ENCODE measurements at places on chromosomes 3 and 15.
A peak's percentile ranks its signal among the peaks of the same experiment; 100 is the strongest.

DNA sequence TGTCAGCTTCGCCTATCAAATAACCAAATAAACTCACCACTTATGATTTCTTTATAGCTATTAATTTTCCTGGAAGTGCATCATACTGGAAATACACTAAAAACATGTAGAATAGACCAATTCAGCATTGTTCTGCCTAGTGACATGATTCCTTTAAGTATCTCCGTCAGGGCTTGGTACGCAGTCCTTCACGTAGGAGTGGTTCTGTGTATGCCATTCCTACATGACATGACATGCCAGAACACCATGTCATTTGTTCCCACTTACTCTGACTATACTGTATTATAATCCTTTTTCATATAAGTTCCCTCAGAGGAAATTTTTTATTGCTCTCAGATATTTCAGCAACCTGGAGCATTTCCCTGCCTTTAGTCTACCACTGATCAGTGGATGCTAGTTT lies 230.7 kb upstream of the EPHA3 start:
- DNase-seq: no peak

GRCh38 chr15:71274448-71274798 lies 159.2 kb downstream of the THSD4 start:
- DNase-seq: no peak

GRCh38 chr15:87967951-87968350 lies 288.6 kb downstream of the NTRK3 start:
- no peak for DNase-seq

GRCh38 chr15:58900631-58901030 lies 32.8 kb downstream of the SLTM start:
- DNase-seq: peak; percentile 29

DNA sequence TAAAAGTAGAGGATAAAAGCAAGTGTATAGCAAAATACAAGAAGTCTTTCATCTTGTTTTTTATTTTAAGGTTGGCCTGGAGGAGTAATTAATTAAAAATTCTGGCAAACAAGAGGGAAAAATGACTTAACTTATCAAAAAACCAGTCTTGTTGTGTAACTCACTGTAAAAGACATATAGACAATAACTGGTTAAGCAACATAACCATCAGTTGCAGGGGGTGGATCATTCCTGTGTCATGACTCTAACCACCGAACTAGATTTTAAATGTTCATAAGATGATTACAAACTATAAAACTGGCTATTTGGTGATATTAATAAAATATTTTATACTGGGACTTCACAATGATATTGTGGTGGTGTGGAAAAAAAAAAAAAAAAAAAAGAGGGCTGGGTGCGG lies 130.6 kb downstream of the STAG1 start:
- no peak for DNase-seq

- DNase-seq: no peak
Measured at GRCh38 chr3:48565591-48566400, 2.2 kb upstream of the UCN2 start.

DNA sequence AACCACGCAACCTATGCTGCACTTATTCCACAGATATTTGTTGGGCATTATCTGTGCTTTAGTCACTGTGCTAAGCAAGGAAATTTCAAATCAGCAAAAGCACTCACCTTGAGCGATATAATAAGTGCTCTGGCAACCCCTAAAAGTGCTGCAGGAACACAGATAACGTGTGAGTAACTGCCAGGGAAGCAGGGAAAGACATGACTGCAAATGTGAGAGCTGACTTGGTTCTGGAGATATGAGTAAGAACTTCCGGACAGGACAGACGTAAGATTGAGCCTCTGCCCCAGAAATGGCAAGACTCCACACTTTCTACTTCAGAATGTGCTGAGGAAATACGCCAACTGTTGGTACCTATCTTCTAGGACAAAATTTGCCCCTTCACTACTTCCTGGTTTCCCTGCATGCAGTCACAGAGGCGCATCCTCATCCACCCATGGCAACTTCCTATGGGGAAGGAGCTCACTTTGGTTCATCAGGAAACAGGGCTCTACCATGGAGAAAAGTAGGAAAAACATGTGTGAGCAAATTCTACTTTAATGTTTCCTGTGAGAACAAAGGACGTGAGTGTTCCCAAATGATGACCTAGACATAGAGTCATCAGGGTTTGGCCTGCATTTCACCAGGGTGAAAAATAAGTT lies 41.7 kb downstream of the AQP9 start:
- no peak for DNase-seq

DNA sequence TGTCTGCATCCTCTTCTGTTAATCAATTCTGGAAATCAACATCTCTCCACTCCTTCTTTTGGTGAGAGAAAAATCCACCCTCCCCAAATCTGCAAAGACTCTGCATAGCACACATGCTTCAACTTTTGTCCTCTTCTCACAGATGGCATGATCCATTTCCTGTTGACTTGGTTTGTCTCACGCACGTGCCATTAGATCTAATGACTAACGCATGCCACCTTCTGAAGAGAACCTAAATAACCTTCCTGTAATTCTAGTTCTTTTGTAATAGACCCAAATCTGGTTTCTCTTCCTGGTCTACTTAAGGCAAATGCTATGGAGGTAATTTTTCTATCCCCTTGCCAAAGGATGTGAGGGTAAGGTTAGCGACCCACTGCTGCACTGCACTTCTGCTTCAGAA lies 51.0 kb upstream of the ATOSA start:
- DNase-seq: no peak

GRCh38 chr3:169509780-169510692 lies 153.5 kb downstream of the MECOM start:
- DNase-seq: no peak

DNA sequence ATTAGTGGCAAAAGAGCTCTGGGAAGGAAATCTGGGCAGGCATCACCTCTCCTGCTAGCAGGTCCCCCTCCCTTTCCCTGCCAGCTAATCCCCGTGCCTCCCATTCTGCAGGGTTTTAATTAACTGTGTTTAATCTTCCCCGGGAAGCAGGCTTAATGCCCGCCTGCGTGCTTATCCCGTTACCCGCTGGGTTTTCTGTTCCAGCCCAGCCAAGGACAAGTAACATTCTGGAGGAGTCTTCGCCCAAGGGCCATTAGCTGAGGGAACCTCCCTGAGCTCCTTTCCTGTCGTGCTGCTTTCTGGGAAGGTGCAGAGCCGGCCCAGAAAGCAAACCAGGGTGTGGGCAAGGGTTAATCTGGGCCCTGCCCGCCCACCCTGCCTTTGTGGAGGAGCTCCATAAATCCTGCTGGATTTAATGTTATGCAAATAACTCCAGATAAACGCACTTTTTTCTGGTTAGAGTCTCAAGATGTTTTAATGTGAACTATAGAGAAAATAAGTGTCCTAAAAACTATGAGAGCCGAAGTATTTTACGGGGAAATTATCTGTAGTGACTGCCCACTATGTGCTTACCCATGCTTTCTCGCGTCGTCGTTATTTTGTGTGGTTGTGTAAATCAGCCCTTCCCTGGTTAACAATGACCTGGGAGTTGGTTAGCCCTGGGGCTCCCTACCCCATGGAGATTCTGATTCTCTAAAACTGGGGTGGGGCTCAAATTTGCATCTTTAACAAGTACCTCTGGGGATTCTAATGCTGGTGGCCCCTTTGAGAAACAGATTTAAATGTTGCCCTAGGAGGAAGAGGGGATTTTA lies 25.9 kb downstream of the TRIM71 start:
- no peak for DNase-seq

DNA sequence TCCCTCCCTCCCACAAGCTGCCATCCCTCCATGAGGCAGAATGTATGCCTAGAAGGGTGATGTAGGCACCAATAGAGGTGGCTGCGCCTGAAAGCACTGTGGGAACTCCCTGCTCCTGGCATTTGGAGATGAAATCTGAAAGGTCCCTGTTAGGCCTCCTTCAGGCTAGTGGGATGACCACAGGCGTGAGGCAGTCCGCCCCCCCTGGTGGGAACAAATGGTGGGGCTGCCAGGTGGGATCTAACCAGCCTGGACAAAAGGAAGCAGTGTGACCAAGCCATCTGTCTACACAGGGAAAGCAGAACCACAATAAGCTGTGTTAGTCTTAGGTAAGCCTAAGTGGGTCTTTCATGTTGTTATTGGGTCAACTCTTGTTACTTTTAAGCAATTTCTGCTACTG lies 25.3 kb downstream of the IL5RA start:
- no peak for DNase-seq

DNA sequence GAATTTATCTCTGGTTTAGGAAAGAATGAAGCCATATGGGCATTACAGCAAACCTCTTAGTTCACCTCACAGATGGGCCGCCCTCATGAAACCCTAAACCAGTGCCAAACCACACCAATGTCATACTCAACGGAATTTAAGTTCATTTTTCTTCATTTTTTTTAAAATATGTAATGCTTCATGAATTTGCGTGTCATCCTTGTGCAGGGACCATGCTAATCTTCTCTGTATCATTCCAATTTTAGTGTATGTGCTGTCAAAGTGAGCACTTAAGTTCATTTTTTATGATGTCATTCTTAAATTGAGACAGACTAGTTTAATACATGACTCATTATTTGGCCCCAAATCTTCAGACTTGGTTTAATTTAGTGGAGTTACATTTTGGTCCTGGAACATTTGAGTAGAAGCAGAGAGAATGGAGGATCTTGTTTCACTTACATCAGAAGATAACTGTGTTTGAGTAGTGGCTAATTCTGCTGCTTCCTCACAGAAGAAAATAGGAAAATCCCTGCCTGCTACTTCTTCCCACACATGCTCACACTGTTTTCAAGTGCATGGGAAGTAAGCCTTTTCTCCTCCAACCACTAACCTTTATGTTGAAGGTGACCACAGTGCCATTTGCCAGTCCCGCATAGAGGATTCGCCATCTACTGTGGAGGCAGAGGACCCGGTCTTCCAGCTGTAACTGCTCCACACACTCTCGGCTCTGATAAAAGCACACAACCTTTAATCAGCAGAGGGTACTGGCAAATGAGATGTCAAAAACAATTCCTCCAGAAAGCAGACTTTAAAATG lies 63.3 kb downstream of the ZNF106 start:
- no peak for DNase-seq

DNA sequence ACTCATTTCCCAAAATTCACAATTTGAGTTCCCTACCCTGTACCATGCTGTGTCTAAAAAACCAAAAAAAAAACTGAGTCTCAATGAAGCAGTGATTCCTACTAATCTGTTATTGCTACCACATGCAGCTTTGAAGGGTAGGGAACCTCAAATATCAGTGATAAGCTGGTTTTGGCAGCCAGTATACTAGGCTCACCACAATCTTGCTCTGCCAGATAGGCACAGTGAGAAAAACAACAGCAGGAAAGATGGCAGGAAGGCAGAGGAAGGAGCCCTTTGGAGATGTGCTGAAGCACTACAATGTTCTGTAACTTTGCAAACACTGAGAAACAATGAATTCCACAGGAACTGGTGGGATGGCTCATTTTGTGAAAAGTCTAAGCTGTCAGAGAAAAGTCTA lies 96.9 kb upstream of the UBP1 start:
- DNase-seq: no peak

DNA sequence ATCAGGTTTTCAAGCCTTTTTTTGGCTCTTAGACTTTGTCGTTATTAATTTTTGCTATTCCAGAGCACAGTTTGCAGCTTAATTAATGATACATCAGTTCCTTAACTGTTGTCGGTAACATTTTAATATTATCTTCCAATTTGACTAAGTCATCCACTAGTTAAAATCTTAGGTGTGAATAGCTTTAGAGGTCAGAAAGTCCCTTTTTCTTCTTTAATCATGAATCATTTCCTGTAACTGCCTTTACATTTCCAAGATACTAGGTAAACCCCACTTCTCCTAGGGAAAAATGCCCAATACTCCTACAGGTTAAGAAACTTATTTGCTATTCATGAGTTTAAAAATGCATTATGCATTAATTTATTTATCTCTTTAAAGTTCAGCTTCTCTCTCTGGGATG lies 260.9 kb upstream of the CFAP20DC start:
- no peak for DNase-seq

DNA sequence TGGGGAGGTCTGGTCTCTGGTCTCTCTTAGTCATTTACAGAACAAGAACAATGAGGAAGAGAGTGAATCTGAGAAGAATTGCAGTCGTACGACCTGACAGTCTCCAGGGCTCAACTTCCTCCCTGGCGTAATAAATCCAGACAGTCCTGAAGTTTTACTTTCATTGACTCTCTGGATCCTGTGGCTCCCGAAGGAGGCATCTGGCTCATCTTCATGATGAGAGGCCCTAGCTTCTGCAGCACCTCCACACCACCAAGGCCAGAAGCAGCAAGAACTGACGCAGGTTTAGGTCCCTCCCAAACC lies 11.8 kb upstream of the CYFIP1 start:
- DNase-seq: no peak

DNA sequence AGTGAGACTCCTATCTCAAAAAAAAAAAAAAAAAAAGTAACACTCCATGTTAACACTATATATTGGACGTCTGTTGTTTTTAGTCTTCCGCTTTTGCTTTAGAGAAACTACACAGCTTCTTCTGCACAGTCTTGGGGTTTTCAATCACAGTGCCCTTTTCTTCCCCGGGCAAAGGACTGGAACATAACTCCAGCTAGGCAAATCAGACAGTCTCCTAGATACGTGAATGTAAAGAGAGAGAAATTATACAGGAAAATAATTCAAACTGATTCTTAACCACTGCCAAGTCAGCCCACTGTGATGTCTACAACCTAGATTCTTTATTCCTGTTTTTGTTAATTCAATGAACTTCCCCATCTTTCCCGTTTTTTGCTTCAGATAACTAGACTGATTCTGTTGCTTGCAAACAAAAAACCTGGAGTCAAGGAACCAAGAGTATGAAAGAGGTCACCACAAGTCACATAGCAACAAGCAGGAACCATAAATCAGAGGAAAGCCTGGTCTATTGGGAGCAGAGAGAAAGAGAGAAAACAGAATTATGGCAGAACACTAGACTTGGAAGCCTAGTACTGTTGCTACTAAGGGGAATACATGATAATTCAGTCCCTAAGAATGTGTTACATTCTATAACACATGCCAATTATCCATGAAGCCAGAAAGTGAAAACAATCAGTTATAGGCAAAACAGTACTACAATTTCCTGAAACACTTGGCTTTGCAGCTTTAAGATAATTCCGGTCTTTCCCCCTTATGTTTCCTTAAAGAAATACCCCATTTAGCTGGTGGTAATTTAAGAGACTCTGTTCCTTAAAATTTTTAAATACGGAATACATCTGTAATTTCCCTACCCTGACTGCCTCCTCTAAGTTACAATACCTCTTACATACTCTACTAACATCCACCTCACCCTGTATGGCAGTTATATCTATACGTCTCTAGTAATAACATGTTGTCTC lies 63.1 kb downstream of the TBL1XR1 start:
- no peak for DNase-seq

DNA sequence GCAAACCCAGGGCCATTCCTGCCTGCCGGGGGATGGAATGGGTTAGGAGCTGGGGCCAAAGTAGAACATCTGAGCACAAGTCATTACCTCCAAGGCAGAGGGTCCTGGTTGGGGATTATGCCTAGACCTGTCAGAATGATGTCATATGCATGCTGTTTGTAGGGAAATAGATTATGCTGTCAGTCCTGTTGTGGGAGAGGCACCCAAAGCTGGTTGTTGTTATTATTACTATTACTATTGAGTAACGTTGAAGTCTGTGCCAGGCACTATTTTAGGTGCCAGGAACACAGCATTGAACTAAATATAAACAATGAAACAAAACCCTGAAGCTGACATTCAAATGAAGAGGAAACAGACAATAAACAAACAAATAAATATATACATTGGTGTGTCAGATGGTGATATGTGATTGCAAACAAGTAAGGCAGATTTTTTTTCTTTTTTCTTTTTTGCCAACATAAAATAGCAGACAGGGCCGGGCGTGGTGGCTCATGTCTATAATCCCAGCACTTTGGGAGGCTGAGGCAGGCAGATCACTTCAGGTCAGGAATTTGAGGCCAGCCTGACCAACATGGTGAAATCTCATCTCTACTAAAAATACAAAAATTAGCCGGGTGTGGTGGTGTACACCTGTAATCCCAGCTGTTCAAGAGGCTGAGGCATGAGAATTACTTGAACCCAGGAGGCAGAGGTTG lies 2.0 kb downstream of the P4HTM start:
- no peak for DNase-seq
